ENCODE measurements at places on chromosomes 2 and 18.
A peak's percentile ranks its signal among the peaks of the same experiment; 100 is the strongest.

- DNase-seq, result no peak
Measured at GRCh38 chr2:68747900-68748299, 13.3 kb downstream of the ARHGAP25 start.

DNA sequence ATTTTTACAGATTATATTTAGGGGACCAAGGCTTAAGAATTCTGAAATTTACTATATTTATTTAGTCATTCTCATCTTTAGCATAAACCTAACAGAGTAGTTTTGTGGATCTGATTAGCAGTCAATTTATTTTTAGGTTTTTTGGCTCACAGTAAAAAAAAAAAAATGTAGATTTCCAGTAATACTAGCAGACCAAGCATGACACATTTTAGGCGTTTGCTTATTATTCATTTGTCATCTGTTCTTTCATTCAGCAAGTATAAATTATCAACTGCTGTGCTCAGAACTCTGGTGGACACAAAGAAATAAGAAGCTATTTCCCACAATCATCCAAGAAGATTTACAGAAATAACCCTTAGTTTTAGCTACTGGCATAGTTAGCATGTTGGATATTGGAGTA lies 20.6 kb downstream of the PDE1A start:
- DNase-seq, result no peak

GRCh38 chr2:186737732-186738508 lies 44.1 kb downstream of the FAM171B start:
- no peak for DNase-seq

GRCh38 chr18:26457611-26458353 lies 90.6 kb downstream of the KCTD1 start:
- peak; percentile 58 for DNase-seq

DNA sequence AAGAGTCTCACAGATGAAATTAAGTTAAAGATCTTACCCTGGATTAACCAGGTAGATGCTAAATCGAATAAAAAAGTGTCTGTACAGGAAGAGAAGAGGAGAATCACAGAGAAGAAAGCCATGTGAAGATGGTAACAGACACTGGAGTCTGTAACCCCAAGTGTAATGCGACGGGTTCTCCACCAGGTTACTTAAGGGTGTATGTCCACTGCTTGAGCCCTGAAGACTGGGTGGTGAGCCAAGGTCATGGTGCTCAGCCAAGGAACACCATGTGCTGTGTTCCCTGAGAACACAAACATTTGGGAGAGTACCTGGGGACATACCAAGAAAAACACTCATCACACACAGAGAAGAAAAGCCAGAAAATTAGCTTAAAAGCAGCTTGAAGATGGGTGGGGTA lies 8.2 kb upstream of the ACADL start:
- DNase-seq, result no peak

- DNase-seq, result no peak
Measured at GRCh38 chr2:101717071-101717845, 19.8 kb downstream of the MAP4K4 start.

DNA sequence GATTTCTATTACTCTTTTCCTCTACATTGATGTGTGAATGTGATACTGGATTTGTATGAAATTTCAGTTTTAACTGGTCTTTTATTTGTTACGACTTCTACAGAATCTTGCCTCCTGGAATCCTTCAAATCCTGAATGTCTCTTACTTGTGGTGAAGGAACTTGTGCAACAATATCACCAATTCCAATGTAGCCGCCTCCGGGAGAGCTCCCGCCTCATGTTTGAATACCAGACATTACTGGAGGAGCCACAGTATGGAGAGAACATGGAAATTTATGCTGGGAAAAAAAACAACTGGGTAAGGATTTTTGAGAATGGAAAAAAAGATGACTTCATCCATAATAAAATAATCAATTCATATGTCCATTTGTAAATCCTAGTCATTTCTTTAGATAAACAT lies 134.6 kb downstream of the BABAM2 start:
- no peak for DNase-seq

- DNase-seq, result no peak
Measured at GRCh38 chr2:179692610-179693009, 168.8 kb downstream of the ZNF385B start.

- DNase-seq, result no peak
Measured at GRCh38 chr2:111620281-111620680, 263.7 kb downstream of the ANAPC1 start.

DNA sequence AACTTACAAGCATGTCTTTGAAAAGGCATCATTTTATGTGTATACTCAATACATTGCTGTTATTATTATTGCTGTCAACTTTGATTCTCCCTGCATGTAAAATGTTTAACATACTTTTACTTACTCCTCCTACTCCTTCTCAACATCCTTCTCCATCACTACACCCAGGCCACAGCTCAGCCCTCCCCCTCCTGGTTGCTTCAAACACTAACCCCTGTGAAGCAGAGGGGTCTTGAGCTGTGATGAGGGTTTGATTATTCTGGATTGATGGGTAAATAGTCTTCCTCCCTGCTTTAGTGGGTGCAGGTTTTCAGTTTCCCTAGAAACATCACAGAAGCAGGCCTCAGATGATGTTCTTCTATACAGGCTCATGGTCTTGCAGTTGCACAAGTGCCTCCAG lies 221.0 kb downstream of the OSR1 start:
- no peak for DNase-seq

- DNase-seq, result no peak
Measured at GRCh38 chr2:23757686-23758433, 169.1 kb downstream of the ATAD2B start.

DNA sequence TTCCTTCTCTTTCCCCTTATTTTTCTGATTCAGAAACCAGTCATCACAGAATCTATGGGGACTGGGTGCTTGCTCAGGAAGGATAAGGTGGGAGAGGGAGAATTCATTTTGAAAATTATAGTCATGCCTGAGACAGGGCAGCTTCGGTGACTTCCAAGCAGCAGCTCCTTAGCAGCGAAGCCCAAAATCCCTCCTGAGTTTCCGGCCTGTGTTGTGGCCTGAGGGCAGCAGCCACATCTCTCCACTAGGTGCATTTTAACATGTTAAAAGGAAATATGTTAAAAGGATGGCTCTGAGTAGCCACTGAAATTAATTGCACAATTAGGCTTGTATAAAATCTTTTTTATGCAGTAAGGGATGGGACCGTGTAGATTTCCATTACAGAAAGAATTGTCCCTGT lies 207.0 kb upstream of the RAB12 start:
- no peak for DNase-seq

- peak; percentile 59 for DNase-seq
Measured at GRCh38 chr18:48663931-48664847, 125.4 kb downstream of the CTIF start.

DNA sequence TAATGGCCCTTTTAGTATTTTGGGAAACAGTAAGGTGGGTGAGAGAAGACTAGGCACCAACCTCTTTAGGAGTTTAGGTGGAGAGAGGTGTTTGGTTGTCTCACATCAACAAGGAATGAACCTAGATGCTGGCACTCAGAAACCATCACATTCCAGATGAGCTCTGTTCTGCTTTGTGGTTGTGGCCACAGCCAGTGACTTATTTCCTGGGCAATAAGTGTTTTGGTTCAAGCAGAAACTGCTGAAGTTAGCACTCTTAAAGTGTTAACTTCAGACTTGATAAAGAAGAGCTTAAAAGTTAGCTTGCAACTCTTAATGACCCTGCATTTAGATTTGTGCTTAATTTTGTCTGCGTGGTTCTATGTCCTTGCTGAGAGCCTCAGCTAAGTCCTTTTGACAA lies 929.2 kb downstream of the SLC4A3 start:
- DNase-seq, result no peak

GRCh38 chr2:44778671-44779476 lies 162.6 kb upstream of the SIX3 start:
- no peak for DNase-seq

DNA sequence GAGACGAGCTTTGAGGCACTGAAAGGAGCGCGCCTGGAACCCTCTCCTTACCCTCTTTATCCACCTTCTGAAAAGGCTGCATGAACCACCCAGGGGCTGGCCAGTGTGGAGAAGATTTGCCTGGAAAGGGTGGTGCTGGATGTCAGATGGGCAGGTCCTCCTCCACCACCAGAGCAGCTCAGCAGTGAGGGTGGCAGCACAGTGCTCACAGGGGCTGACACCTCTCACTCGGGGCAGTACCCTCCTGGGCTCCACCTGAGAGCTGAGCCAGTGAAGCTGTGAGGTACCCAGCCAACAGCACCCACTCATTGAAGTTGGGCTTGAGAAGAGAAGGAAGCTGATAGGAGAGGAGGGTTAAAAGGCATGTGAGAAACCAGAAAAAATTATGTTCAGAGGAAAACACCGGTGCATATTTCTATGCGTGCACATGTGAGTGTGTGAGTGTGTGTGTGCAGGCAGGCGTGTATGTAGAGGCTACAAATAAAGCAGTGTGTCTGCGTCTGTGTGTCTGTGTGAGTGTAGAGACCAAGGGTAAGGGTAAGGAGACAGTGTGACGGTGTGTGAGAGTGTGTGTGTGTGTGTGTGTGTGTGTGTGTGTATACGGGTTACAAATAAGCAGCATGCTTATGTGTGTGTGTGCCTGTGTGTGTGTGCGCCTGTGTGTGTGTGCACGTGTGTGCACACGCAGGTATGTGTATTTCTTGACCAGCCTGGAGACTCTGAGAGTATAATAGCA lies 40.7 kb downstream of the TEX44 start:
- DNase-seq, result no peak

- no peak for DNase-seq
Measured at GRCh38 chr2:100278986-100279385, 43.3 kb downstream of the LONRF2 start.

Measured in caudate nucleus (tissue), 63 donors.